ENCODE measurements at places on chromosomes 1 and 21. TPM values are rescaled to one million over a fixed set of nuclear protein-coding genes. Genes with fewer than 3 reads are reported as not detected.
A peak's percentile ranks its signal among the peaks of the same experiment; 100 is the strongest.

- no peak for DNase-seq
Observed at GRCh38 chr1:235863699-235864093, 3.0 kb downstream of the LYST start.

- peak; percentile 74 for DNase-seq
Observed at GRCh38 chr1:3491291-3492246, 37.1 kb downstream of the ARHGEF16 start.

DNA sequence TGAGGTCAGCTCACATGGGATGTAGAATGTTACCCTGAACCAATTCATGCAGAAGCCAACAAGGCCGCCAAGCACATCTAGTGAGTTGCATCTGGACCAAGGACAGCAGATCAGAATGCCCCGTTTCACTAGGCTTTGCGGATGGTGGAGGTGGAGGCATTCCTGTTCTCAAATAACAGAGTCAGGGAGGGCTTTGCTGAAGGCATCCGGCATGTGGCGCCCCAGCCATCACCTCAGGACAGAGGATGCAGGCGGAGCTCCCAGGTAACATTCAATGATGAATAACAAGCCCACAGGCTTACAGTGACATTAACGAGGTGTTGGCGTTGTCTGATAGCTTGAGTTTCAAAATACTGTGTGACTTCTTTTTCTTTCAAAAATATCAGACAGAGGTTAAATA is 476.2 kb downstream of the CAMTA1 start:
- no peak for DNase-seq

DNA sequence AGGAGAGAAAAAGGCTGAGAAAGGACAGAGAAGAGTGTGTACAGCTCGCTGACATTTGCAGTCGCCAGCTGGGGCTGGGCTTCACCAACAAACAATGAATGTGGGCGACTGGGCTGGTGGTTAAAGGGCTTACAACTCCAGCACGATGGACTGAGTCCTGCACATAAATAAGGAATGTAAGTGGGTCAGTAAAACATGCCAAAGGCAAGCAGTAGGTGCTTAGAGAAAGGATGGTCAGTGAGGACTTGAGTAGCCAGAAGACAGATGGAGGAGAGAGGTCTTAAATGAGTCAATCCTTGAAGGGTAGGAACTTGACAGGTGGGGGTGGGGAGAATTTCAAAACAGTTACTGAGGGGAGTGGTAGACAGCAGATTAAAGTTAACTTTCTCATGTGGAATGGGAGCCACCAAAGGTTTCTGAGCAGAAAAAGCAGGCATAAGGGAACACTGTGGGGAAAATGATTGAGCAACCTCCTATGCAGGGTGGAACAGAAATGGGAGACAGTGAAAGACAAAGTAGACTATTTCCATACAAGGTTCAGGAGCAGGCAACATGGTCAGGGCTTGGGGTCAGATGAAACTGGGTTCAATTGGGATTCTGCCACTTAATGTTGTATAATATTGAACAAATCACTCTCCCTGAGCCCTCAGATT is 37.4 kb downstream of the GADD45A start:
- no peak for DNase-seq

- DNase-seq: no peak
Observed at GRCh38 chr1:164759979-164760469, 201.0 kb downstream of the PBX1 start.

- no peak for DNase-seq
Observed at GRCh38 chr1:181818943-181819342, 242.6 kb downstream of the ZNF648 start.

DNA sequence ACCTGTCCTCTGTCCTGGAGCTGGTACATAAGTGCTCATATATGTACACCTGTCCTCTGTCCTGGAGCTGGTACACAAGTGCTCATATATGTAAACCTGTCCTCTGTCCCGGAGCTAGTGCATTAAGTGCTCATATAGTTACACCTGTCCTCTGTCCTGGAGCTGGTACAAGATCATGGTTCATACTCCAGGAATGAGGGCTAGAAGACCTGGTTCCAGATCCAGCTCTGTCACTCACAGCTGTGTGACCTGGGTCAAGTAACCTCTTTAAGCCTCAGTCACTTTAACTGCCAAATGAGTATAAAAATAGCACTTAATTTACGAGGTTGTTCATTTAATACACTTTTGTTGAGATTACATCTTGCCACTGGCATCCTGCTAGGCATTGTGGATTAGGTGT is 28.0 kb downstream of the SMYD3 start:
- DNase-seq: no peak

DNA sequence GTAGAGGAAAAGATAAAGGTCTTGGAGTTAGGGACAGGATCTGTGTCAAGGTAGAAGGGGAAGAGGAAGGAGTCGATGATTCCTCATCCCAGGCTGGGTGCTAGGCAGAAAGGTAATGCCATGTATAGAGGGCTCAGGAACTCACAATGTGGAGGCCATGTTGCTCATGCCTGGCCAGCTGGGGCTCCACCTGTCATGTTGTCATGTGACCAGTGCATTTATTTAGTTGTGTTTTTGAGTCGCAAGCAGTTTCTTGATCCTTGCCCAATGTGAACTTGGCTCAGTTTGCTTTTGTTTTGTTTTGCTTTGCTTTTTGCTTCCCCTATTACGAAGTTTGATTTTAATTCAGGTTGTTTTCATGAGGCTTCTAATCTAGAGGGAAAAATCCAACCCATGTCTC is 5.7 kb downstream of the CASQ2 start:
- DNase-seq: no peak

- no peak for DNase-seq
Observed at GRCh38 chr1:153513666-153514065, 22.1 kb downstream of the S100A6 start.

DNA sequence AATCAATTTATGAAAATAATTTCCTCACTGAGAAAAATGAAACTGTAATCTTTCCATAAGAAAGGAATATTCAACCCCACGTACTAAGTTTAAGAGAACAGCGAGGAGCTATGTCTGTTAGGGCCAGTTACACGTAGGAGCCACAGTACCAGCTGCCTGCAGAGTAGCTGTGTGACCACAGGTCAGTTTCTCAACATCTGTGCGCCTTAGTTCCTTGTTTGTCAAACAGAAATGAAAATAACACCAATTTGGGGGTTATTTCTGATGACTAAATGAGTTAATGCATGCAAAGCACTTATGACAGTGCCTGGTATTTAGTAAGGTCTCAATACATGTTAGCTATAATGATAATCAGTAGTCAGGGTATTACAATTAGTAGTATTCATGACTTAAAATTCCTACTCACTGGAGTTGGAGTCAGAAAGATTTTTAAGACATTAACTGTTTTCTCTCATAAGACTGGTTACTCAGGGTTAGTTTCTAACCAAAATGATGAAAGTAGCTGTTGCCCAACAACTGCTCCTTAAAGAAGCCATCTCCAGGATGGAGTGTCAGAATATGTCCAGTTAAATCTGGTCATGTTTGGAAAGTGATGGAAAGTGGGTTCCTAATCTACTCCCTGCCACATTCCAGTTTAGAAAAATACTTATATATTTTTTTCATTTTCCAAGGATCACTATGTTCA is 85.8 kb upstream of the ZNF648 start:
- DNase-seq: no peak

GRCh38 chr21:34200288-34200905 is 127.0 kb downstream of the MRPS6 start:
- no peak for DNase-seq

GRCh38 chr1:10866321-10867093 is 70.1 kb upstream of the CASZ1 start:
- no peak for DNase-seq

DNA sequence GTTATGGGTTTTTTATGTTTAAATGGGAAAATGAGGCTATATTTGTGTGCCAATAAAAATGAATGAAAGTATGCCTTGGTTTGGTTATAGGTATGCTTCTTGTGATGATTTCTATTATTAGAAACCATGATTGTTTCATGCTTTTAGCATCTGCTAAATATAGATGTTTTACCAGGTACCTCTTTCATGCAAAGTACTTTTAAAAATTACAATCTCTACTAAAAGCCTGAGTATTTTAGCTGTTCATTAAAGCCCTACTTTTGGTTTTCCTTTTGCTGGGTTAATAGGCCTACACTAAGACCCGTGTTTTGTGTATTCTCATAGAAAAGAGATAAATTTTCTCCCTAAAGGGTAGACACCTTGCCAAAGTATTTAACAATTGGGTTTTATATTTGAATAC is 32.0 kb downstream of the MTF2 start:
- no peak for DNase-seq

- DNase-seq: no peak
Observed at GRCh38 chr1:29481031-29481430, 244.7 kb downstream of the PTPRU start.

DNA sequence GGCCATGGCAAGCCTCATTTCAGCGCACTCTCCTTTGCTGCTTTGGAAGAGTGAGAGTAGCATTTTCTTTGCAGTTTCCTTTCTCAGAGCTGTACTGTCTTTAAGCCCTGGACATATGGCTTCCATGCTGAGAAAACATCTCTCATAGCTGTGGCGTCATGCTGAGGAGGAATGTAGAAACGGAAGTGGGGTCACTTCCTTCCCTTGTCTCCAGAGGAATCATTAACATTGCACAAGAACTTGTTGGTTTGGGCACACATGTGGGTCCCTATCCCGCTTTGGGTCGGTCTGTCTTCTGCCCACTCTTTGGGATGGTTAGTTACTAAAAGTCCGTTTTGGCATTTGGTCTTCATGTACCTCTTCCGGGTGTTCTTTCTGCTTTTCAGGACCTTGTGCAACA is 5.6 kb downstream of the MFN2 start:
- DNase-seq: no peak

- DNase-seq: no peak
Observed at GRCh38 chr1:58248791-58249190, 297.7 kb downstream of the OMA1 start.

DNA sequence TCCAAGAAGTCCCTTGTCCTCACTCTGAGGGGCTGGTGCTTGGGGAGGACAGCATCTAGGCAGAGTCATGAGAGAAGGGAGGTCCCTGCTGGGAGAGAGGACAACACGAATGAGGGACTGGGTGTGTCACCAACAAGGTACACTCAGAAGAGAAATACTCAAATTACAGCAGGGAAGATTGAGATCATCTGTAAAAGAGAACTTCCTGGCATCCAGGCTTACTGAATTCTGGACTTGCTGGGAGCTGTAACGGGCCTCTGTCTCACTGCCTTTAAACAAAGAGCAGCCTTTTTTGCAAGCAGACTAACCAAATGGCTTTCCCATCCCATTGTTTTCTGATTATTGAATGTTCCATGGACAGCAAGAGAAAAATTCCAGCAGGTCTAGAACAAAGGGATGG is 195.7 kb upstream of the RAB4A start:
- no peak for DNase-seq

DNA sequence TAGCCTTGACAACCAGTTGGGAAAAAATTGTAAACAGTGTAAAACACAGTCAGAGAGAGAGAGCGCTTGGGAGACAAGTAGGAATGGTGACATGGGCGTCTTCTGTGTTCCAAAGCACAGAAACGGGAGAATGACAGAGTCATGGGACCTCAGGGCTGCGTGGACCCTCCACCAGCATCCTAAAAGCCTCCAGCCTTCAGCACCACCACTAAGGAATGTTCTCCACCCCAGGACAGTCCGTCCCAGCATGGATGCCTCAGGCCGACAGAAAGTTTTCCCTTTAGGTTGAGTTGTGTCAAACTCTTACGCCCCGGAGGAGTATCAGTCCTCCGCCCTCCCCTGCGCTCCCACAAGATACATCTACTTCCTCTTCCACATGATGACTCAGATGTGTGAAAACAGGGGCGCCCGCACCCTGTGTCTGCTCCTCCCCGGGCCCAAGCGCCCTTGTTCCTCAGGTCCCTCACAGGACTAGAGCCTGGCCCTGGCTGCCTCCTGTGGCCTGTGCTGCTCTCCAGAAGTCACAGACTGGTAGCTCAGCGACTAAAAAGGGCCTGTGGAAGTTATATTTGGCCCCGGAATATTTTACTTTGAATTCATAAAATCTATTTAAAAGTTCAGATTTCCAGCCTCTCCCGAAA is 63.9 kb upstream of the EFHD2 start:
- DNase-seq: no peak

DNA sequence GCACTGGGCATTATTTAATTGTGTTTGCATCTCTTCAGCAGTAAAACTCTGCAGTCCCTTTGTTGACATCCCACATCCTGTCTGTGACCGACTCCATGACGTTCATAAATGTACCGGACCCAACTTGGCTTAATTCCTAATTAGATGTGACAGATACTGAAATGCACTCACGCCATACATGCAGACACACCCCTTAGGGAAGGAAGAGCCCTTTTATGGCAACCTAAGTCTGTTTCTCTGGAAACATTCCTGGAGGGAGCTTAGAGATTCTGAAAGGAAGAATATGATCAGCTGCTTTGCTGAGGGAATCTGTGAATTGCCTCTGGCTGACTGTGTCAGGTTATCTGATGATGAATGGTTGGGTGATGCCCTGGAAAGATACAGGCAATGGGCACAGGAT is 33.4 kb downstream of the ADAMTS5 start:
- no peak for DNase-seq

DNA sequence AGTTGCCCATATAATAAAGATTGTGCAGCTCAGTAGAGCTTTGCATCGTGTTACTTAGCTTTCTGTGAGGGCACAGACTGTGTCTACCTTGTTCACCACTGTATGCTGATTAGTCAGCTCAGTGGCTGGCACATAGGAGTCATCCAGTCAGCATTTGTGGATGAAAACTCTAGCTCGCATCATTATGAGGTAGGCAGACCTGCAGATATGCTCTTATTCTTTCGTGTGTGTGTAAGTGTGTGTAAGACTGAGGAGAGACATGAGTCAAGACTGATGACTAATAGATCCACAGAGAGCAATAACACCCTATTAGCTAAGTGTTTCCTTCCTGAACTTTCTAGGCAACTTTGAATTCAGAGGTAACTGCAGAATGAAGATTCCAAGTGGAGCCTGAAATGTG is 17.1 kb downstream of the TTF2 start:
- DNase-seq: no peak

DNA sequence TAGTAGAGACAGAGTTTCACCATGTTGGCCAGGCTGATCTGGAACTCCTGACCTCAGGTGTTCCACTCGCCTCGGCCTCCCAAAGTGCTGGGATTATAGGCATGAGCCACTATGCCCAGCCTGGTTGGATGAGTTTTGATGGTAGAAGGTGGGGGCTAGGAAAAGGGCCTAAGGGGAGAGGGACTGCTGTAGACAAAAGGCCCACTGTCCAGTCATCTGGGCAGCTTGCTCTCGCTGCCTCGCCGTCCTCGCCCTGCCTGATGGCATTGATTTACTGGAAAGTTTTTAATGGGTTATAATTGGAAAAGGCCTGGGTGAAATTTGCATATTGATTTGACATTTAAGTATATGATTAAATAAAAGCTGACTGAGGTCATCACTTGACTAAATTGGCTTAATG is 175.1 kb upstream of the CSF3R start:
- DNase-seq: no peak

Gene STIL
- 1.1 TPM for total RNA-seq

Gene LCE3C
- total RNA-seq: not detected

Gene GPR61
- total RNA-seq: not detected

Gene HSD3B2
- total RNA-seq: not detected

Gene FLG2
- not detected for total RNA-seq

Gene MUL1
- 36.4 TPM for total RNA-seq

Gene RNU1-1
- total RNA-seq: under 0.01 TPM

Gene PTCH2
- 0.63 TPM for total RNA-seq

Gene BRDT
- total RNA-seq: not detected

Data from omental fat pad (tissue), 4 donors.